ENCODE measurements at places on chromosomes 7 and 10. TPM values are rescaled to one million over a fixed set of nuclear protein-coding genes. Genes with fewer than 3 reads are reported as not detected.

Gene VIPR2
- total RNA-seq, result 0.28 TPM

Gene ZNF804B
- not detected for total RNA-seq

Gene C10orf105
- total RNA-seq, result not detected

Gene ANK3
- 13.4 TPM for total RNA-seq

DNA sequence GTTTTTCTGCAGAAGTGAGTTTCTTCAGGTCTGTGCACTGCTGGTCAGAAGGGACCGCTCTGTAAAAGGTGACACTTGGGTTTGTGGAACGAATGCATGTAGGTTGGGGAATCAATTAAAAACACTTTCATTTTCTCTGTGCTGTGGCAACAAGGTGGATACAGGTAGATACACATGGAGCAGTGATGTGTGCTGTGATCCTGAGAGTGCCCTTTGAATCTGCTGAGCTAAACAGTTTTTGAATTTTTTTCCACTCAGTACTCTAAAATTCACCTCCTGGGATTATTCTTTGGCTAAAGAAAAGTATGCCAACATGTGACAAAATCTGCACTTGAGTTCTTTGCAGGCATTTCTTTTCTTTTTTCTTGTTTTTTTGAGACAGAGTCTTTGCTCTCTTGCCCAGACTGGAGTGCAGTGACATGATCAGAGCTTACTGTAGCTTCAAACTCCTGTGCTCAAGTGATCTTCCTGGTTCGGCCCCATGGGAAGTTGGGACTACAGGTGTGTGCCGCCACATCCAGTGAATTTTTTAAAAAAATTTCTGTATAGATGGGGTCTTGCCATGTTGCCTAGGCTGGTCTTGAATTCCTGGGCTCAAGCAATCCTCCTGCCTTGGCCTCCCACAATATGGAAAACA lies 338.9 kb downstream of the EXOC4 start:
- no peak for DNase-seq

DNA sequence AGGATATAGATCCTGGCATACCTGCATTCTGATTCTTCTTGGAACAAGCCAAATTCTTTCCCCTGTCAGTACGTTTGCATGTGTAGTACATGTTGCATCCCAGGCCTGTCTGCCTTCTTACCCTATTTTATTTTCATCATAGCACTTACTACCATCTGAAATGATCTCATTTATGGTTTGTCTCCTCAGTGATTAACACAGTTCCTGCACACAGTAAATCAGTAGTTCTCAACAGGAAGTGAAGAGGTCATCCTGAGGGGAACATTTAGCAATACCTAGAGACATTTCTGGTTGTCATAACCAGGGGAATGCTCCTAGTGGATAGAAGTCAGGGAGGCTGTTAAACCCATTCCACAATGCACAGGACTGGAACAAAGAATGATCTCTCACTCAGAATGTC lies 38.2 kb upstream of the SLC26A4 start:
- no peak for DNase-seq

DNA sequence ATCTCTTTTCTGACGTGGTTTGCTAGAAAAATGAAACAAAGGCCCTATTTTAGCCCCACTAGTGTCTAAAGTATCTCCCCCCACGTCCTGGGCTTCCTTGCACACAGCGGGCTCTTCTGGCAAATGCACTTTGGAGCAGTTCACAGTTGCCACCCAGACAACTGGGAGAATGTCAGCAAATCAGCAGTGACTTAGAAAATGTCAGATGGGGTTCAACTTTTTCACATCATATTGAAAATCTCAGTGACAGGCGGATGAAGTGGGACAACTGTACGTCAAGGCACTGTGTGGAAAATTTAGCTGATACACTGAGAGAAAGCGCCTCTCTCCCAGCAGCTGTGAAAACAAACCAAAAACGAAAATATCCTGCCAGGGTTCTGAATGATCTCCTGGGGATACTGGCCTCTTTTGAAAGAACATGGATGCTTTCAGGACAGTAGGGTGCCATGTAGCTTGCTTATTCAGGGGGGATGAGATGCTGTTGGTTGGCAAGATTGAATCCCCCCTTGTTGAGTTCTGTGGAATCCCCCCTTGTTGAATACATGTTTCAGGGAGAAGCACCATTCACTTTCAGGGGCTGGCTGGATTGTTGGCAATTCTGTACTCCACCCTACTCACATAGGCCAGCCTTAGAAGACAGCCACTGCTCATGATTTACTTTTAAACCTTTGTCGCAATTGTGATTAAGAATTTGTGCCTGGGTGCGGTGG lies 372.8 kb upstream of the CELF2 start:
- DNase-seq, result no peak

GRCh38 chr10:87578842-87579401 lies 74.2 kb downstream of the MINPP1 start:
- no peak for DNase-seq

DNA sequence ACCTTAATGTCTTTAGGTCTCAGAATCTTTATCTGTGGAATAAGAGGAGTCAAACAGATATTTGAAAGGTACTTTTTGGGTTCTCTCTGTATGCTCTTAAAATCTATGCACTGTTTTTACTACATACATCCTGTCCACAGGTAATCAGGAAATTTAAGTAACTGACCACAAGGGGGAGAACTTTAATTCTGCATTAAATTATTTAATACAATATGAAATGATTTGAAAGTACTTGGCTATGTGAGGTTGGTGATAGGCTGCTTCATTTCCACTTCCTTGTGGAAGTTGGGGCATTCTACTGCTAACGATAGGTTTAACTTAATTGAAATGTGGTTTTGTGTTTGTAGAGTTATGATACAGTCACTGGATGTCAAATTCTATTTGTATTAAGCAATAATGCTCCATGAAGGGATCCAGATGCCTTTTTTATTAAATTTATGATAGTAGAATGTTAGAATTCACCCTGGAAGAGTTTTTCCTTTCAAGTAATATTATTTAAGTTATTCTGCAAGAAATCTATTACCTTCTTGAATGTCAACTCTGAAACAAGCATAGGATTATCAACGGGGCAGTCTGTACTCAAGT lies 6.0 kb downstream of the TEX47 start:
- DNase-seq, result no peak

DNA sequence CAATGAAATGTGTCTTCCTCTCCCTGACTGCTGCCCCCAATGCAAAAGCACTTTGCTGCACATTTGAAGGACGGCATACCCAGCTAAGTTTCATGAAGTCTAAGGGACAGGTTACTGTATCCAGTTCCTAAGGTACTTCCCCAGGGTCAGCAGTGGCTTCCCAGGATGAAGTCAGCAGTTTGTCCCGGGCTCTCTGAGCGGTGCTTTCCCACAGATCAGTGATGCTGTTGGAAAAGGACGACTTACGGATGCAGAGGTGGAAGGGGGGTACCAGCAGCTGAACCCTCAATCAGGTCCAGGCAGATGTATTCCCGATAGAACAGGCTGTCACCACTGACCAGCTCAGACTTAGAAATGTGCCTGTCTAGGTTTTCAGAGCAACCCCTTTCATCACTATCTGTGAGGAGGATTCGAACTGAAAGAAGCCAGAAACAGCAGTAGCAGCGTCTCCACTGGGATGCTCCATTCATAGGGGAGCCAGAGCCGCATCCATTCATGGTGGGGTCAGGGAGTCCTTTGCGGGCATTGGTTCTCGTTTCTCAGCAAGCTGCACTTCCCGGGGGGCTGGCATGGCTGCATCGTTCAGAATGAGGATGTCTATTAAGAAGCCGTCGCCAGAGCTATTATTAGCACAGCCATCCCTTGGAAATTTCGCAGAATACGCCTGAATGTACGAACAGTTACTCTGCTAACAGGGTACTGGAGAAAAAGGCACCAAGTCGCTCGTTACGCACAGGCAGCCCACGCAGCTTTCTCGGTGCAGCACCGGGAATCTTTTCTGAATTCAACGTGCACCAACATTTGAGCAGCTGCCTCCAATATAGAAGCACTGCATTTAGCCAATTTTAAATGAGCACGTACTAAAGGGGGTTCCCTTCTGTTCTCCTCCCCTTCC lies 303.7 kb downstream of the PRPF18 start:
- DNase-seq, result no peak

GRCh38 chr10:75499556-75500160 lies 68.2 kb downstream of the LRMDA start:
- DNase-seq, result no peak

DNA sequence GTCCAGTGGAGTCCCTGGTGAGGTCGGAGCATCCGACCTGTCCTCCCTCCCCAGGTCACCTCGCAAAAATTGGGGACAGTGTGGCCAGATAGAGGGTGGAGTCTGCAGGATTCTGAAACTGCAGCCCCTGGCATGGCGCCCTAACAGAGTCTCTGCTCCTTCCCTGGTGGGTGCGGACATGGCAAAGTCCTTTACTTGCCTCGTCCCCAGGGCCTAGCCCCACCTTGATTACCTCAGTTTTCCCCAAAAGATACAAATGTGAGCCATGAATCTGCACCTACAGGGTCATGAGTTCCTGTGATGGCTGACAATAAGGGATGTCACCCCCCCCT lies 47.7 kb downstream of the NPVF start:
- DNase-seq, result no peak

DNA sequence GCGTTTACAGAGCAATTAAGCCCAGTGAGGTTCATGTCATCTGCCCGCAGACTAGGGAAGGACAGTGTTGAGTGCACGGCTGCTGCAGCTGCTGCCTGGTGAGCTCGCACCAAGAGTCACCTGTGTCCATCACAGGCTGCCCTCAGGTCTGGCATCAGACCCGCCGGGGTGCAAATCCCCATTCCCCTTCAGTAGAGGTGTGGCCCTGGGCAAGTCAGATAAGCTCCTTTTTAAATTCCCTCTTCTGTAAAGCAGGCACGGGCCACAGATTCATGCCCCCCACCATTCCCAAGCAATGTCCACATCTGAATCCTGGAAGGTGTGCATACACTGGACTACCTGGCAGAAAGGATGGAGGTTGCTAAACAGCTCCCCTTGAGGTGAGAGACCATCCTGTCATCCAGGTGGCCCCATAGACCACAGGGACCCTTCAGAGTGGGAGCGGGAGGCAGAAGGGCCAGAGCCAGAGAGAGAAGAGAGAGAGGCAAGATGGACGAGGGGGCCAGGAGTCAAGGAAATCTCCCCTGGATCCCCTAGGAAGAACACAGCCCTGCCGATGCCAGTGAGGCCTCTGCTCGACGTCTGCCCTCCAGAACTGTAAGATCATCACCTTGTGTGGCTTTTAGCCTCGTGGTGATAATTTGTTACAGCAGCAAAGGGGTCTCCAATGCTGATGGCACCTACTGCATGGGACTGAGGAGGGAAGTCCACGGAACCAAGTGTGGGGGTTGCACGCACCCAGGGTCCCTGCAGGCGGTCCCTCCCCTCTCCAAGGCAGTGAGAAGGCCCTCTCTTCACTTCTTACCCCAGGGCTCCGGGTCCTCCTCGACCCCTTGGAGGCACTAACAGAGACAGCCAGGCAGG lies 168.8 kb downstream of the TCERG1L start:
- no peak for DNase-seq

DNA sequence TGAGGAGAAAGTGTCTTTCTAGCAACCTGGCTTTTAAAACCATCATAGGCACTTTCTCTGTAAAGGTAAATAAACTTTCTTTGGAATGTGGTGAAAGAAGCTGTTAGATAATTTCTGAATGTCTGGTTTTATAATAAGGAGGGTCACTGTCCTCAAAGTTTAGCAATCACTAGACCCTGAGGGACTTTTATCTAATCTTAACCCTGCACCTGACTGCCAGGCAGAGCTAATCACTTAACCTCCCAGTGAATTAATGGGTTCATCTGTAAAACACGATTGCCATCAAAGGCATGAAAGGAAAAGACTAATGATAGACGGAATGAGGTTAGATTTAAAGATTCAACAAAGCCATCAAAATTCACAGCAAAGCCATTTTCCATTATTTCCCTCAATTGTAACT lies 553.8 kb downstream of the GRM8 start:
- no peak for DNase-seq

DNA sequence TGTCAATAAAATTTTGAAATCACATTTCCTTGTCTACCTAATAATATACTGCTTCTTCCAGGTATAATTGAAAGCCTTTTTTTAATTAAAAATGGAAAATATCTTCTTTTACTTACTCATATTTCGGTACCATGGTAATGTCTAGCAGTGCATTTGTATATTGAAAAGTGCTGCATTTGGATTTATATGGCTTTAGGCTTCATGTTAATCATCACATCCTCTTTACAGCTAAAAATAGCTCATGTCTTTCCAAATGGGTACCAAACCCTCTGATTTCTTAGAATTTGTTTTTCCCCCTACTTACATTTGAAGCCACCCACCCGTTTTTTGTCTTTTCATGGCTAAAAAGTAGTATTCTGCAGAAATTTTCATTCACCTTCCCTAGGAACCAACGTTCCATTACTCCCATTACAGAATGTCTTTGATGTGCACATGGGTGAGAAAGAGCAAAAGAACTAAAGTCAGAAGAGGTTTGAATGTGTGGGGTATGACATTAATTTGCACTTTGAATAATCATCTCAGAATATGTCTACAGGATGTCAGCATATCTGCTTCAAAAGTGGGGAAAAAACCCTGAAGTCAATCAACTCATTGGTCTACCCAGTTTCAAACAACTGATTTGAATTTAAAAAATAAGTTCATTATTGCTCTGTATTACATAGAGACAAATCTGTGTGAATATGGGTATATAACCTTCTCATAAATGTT lies 935.9 kb downstream of the GATA3 start:
- DNase-seq, result no peak

- no peak for DNase-seq
These were observed 65.8 kb downstream of the ATE1 start for GRCh38 chr10:121862042-121862441.

DNA sequence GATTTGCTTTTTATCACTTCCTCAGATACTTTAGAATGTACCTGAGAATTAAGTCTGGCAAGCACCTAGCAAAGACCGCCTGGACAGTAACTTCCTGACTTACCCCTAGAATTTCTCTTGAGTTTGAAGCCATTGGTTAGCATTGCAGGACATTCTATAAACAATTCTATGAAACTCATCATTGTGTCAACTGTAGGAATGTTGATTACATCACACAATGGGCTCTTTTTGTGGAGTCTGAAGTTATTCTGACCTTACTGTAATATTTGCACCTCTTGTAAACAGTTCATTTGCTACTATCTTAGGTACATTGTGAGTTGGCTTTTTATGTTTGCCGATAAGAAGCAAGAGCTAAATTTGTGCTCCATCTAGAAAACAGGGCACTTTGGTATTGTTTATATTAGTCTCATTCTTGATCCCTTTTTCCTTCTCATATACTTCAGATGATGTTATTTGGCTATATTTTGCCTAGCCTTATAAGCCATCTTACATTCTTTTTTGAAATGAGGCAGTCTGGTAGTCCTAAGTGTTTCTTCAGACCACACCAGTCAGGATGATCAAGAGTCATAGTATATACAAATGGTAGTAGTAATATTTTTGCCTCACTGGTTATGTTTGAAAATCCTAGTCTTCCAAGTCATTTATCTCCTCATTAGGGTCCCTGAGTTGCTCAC lies 52.4 kb downstream of the CASD1 start:
- no peak for DNase-seq
